Activated CD8-positive, alpha-beta T cell treated with anti-CD3 and anti-CD28 coated beads, Interleukin-2, amount 10 ng/mL, durations not matched to agents 7 days and 5 days (primary cell): ENCODE measurements at places on chromosomes 3 and 15. TPM values are rescaled to one million over a fixed set of nuclear protein-coding genes. Genes with fewer than 3 reads are reported as not detected.

DNAH12 gene
- not detected for total RNA-seq

SPSB4 gene
- total RNA-seq = not detected

CXCR6 gene
- total RNA-seq = 27.6 TPM

TIMP4 gene
- not detected for total RNA-seq

SERPINI2 gene
- not detected for total RNA-seq

WDR72 gene
- not detected for total RNA-seq

SAMD7 gene
- total RNA-seq = not detected

MYL3 gene
- total RNA-seq = not detected

CSPG5 gene
- 0.42 TPM for total RNA-seq

LRRC34 gene
- 15.0 TPM for total RNA-seq

CLDN18 gene
- total RNA-seq = not detected

NKTR gene
- total RNA-seq = 90.3 TPM

PDE12 gene
- 27.8 TPM for total RNA-seq

CCDC33 gene
- total RNA-seq = not detected

PTX3 gene
- not detected for total RNA-seq

FAM174B gene
- total RNA-seq = 3.3 TPM

LRRC31 gene
- total RNA-seq = not detected

TFDP2 gene
- total RNA-seq = 26.3 TPM

SLC51B gene
- total RNA-seq = not detected

PRSS50 gene
- total RNA-seq = not detected

ZNF620 gene
- total RNA-seq = 4.6 TPM

RMDN3 gene
- 35.1 TPM for total RNA-seq

PTH1R gene
- not detected for total RNA-seq

PLA2G4D gene
- not detected for total RNA-seq

KBTBD13 gene
- not detected for total RNA-seq

ARF4 gene
- 51.0 TPM for total RNA-seq

PSTPIP1 gene
- 208 TPM for total RNA-seq

CLRN1 gene
- total RNA-seq = not detected

FNDC3B gene
- 11.5 TPM for total RNA-seq

OR5K2 gene
- not detected for total RNA-seq
